Activated CD4-positive, alpha-beta T cell treated with anti-CD3 and anti-CD28 coated beads for 1 hour (primary cell): ENCODE measurements at places on chromosomes 5 and 9.
A peak's percentile ranks its signal among the peaks of the same experiment; 100 is the strongest.

GRCh38 chr5:176809544-176810080 is 747 bp upstream of the UNC5A start:
- no peak for DNase-seq

DNA sequence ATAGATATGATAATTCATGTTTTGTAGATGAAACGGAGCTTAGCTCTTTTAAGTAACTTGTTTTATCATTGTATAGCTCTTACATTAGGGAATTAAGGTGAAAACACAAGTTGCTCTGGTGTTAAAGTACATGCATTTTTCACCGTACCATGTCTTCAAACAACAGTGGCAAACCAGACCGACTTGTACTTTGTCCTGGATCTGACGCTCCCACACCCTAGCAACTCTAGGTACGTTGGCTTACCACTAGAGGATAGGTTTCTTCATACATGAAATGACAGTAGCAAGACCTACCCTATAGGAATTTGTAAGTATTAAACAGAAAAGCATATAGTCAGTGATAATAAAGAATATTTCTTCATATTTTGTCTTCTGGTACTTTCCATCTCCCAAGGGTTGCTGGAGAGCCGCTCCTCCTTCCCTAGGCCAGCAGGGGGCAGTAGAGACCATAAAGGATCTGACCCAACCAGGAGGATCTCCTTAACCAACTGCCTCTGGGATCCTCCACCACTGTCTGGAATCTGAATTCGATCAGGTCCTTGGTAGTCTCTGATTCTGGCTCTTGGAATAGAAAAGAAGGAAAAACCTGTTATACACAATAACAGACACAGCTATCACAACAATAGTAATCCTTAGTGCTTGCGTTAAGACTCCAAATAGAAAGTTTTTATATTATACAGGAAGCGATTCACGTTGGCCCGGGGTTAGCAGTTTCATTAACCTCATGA is 136.7 kb downstream of the CAVIN4 start:
- no peak for DNase-seq

DNA sequence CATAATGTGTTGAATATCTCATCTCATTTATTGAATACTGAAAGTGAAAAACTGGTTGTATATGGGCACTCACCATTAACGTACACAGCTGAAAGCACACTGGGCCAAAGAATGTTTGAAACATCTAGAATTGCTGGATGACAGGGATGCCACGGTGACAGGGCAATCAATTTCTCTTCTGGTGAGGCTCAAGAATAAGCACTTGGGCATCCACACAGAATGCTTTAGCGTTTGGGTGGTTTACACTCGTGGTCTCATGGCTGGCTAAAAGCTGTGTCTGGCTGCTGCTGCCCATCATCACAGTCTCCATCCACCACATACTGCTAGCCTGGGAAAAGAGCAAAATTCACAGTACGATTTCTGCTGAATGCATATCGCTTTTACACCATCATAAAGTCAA is 30.7 kb upstream of the IL31RA start:
- no peak for DNase-seq

DNA sequence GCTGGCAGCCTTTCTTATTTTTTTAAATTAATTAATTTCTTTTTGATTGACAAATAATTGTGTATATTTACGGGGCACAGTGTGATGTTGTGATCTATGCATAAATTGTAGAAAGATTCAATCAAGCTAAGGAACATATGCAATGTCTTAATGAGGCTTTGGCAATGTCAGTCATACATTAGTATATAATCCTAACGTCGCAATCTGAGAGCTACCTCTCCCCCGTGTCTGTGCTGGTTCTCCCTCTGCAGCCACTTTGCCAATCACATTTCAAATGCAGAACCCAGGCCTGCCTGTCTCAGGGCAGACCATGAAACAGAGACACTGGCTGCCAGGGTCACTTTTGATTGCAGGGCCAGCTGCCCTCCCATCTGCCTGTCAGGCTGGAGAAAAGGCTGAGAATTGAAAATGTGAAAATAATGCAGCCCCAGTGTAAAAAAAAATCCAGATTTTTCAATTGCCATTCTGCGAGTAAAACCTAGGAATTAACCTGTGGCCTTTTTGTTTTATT is 56.3 kb downstream of the SLC24A2 start:
- no peak for DNase-seq

DNA sequence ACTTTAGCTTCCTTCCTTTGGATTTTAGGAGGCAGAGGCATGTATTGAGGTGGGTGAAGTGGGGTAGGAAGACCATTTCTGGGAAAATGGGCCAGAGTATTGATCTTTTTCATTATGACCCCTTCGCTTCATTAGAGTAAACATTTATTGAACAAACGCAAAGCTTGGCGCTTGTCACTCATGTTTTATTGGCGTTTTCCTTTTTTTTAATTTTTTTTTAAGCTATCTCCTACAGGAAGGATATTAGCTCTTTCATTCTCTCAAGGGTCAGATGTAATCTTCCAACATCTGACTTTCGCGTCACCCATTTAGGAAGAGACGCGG is 273 bp upstream of the SUB1 start:
- DNase-seq, result no peak

GRCh38 chr9:136996361-136997292 is at the start of gene CLIC3:
TSS of gene CLIC3 (minus strand) at chr9:136996568. CDS start at chr9:136996543, 25 bp downstream.
- peak; percentile 24 for DNase-seq

DNA sequence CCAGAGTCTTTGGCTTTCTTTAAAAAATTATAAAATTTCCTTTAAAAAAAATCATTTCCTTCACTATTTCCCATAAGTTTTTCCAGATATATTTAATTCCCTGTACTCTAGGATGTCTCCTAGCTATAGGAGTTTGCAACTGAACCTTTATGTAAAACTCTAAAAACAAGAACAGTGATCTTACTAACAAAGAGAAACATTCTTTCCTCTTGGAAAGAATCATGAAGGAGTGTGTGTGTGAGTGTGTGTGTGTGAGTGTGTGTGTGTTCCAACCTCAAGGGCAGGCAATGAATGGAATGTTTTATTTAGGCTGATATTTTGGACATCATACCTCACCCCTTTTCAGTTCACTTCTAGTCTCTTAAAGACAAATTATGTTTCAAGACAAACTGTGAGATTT is 309.2 kb downstream of the CEMIP2 start:
- DNase-seq, result no peak

- DNase-seq, result no peak
These were observed 28.1 kb downstream of the ARHGAP26 start for GRCh38 chr5:142798099-142798770.

- no peak for DNase-seq
These were observed 186.0 kb downstream of the CEMIP2 start for GRCh38 chr9:71582347-71582746.

DNA sequence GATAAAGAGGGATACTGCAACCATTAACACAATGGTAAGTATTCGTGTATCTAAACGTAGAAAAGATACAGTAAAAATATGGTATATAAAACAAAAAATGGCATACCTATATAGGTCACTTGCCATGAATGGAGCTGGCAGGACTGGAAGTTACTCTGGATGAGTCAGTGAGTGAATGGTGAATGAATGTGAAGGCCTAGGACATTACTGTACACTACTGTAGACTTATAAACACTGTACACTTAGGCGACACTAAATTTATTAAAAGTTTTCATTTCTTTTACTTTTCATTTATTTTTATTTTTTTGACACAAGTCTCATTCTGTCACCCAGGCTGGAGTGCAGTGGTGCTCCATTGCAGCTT is 14.1 kb downstream of the TDRD7 start:
- DNase-seq, result no peak

- DNase-seq, result no peak
These were observed 290.5 kb upstream of the ITGA1 start for GRCh38 chr5:52497133-52497693.
